Stimulated activated CD4-positive, alpha-beta T cell treated with anti-CD3 and anti-CD28 coated beads, Interleukin-15, amount 100 ng/mL, for 1 hour (primary cell): ENCODE measurements at places on chromosomes 6 and 20.

DNA sequence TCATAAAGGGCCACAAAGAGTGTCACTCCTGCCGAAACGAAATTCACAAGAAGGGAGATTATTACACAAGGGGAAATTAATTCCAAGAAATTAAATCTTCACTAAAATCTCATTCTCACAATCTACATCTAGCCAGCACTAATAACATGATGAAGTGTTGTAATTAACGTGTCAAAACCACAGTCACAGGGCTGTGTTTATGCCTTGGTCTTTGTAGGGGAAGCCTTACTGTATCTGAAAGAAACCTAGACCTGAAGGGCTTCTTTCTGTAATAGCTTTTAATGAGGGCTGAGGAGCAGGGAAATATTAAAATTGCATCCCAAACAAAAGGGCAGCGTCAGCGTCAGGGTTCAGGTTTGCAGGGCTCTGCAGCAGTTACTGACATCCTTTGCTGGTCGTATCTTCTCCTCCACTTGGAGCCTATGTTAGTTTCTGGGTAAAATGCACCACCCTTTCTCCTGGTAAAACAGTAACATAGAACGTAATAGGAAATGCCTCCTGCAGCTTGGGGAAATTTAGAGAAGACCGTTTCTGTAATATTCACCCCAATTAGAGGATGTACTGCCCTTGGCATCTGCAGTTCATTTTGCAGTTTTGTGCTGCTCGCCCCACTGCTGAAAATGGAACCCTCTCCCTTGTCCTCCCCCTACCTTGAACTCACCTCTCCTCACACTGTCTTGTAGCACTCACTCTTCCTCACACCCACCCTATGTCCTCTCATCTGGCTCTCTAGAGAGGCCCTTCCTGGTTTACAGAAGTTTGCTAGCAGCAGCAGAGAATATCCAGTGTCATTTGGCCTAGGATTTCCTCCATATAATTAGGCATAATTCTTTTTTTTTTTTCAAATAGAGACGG is 109.0 kb upstream of the TRAF3IP2 start:
- DNase-seq: no peak

GRCh38 chr20:22063753-22064152 is 358.3 kb downstream of the PAX1 start:
- no peak for DNase-seq

GRCh38 chr20:8228315-8228714 is 96.2 kb downstream of the PLCB1 start:
- no peak for DNase-seq

- DNase-seq: no peak
Measured at GRCh38 chr20:36541227-36541767, at the start of gene MYL9. Gene MYL9, plus strand, starts transcription at chr20:36541519. Its CDS starts 3,366 bp downstream, at chr20:36544885.

GRCh38 chr20:35739294-35740163 is 2.5 kb downstream of the RBM39 start:
- DNase-seq: no peak

- DNase-seq: no peak
Measured at GRCh38 chr20:50569864-50570836, 60.0 kb downstream of the PTPN1 start.

DNA sequence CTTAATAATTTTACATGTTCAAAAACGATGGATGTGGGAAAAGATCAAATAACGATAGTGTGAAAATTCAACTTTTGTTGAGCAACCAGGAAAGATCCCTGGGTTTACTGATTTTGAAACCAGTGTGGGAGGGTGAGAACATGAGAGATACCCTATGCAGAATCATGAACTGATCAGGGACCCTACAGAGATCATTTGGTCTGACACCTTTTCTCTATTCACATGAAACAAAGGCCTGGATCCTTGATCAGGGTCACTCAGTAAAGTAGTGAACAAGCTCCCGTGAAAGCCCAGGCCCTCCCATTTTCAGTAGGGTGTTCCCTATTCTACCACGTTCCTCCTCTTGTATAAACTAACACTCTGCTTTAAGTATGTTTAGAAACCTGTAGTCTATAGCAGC is 60.5 kb upstream of the DUSP22 start:
- DNase-seq: no peak

DNA sequence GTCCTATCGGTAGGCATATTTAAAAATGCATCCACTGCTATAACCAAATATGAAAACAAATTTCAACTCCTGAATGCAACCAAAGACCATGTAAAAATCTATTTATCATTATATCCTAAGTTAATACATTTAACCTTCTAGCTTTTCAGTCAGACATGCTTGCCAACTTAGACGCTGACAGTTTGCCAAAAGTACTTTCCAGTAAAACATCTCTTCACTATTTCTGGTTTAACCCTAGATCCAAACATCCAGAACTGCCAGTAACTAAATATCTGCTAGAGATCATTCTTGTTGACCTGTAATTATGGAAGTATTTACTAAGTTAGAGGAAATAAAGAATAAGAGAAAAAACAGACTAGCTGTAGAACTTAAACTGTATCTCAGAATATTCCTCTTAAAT is 210.2 kb upstream of the THEMIS start:
- DNase-seq: no peak

GRCh38 chr6:50925548-50925947 is 106.9 kb downstream of the TFAP2B start:
- DNase-seq: no peak

DNA sequence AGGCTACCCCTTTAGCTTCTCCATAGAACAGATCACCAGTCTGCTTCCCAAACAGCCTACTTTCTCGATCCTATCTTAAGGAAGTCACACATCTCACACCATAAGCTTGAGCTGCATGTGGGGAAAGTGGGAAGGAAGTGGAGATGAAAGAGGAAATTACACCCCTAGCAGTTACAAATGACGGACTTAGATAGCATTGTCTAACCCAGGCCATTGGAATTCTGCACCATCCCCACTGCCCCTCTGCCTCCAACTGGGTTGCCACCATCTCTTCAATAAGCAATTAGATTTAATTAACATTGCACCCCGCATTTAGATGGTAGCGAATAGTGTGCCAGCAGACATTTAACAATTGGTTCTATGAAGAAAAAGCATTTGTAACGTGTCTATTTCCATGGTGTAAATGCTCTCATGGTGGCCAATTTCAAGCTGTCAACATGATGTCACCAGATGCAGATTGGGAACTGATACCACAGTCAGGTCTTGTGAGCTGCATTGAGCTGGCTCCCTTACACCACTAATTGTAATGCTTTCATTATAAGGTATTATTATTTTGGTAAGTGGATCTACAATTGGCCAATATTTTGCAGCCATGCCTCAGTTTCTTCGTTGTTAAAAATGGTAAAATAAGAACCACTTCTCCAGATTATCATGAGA is 124.7 kb downstream of the CD24 start:
- DNase-seq: no peak

DNA sequence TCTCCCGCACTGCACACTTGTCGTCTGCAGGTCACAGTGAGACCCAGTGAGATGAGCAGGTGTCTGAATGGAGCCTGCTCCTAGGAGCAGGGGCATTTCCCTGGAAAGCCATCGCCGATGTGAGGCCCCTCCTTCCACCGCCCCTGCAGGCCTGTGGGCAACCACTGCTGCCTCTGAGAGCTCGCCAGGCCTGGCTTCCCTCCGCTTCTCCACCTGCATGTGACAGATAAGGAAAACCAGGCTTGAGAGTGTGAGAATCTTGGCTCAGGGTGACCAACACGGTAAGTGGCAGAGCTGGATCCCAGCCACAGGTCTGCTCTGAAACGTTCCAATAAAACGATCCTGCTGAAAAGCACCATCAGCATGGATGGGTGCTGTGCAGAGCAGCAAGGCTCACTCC is 332.8 kb downstream of the CDH4 start:
- DNase-seq: no peak

GRCh38 chr20:38126932-38127621 is 38.0 kb downstream of the TGM2 start:
- no peak for DNase-seq

GRCh38 chr6:30955367-30956042 is 14.7 kb downstream of the MUCL3 start:
- DNase-seq: peak; percentile 73

DNA sequence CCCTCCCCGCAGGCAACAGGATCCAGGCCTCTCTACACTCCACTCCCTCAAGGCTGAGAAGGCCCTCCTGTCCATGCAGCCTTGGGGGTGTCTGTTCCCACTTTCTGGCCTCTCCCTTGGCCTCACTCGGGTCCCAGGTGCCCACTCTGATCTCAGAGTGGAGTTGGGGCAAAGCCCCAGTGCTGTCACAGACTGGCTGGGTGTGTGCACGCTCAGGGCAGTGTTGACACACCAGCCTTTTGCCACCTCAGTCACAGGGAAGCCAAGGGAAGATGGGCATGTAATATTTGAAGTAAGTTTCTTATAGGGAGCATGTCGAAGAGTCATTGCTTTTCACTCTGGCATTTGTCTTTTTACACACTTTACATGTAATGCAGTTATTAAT is 44.9 kb downstream of the HLA-DRA start:
- no peak for DNase-seq

- DNase-seq: no peak
Measured at GRCh38 chr6:16523606-16524379, 237.5 kb downstream of the ATXN1 start.

DNA sequence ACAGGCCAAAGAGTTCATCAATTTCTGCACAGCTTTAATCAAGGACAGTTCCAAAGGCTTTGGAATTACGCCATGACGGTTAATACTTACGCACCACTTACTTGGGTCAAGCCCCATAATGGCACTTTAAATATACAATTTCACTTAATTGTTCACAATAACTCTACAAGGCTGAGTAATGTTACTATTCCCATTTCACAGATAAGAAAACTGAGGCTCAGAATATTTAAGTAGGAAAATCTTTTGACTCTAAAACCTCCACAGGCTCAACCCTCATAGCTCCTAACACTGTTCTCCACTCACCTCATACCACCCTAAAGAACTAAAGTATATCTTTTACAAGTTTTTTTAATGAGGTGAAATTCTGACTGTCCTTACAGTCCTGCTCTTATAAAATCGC is 91.9 kb upstream of the SAMD5 start:
- no peak for DNase-seq

DNA sequence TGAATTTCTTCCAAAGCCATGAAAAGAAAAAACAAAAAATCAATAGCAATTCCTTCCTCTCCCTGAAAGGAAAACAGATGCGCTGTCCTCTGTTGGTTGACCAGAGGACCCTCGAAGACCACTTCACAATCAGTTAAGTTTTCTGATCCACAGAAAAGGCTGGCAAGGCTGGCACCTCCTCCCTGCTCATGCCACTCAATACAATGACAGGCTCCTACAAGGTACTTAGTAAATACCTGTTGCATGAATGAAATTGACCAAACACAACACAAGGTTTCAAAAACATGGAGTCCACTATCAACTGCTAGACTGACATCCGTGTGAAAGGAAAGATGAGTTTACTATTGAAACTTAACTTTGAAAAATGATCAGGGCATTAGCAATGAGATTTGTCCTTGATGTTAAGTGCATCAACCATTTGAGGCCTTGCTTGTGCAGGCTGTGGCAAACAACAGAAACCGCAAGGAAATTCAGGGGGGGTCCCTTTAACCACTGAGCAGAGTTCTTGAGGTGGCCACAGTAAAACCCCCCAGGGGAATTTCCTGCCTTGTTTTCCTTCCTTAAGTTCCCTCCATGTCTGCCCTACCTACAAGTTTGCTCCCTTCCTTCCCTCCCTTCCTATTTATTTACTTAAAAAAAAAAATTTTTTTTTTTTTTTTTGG is 27.9 kb upstream of the RTF2 start:
- DNase-seq: no peak

DNA sequence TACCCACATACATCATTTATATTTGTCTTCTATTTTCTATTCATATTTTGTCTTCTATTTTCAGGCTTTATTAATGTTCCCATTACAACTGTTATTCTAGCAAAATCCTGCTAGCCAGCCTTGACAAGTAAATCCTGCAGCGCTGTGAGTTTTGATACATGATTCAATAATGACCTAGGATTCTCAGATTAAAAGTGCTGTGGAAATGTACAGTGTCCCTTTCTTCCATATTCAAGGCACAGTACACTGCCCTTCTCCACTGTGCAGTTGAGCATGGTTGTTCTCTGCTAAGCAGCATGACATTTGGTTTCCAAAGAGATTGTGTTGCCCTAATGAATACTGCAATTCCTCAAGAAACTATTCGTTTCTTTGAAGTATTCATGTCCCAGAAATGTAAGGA is 5.8 kb upstream of the HEY2 start:
- DNase-seq: no peak

GRCh38 chr6:24340998-24341938 is 16.6 kb downstream of the DCDC2 start:
- DNase-seq: no peak

- DNase-seq: no peak
Measured at GRCh38 chr6:147176795-147177194, 27.4 kb upstream of the STXBP5 start.

DNA sequence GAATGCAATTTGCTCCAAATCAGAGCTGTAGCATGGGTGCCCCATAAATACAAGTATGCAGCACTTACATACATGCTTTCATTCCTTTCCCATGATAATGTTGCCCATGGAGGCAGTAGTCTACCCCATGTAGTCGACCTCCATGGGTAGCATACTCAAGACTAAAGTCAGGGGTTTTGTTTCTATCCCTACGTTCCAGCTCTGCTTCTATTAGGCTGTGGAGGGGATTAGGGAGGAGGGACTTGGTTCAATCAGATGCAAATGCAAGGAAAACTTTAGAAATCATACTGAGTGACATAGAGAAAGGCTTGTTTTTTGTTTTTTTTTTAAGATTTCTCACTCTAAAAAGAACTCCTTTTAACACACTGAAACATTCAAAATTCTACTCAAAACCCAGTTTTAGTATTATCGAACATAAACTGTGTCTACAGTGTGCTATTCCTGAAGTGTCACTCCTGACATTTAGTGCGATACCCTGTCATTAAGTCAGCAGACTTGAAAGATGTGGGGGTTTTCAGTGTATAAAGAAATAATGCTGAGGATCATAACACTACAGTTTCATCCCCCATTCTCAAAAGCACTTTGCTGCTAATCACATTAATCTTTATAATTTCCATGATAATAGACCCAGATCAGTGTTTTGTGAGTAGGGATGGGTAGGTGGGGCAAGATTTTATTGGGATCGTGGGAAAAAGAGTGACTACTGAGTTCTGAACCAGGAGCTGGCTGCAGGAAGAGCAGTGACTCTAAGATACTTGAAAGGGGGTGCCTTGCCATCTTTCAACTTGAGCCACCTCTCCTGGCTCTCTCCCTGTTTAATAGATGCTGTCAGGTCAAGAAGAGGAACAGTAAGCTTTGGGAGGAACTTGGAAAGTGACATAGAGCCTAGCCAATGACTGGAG is 40.4 kb upstream of the SCML4 start:
- DNase-seq: no peak

GRCh38 chr20:59221707-59222252 is 58.2 kb downstream of the ZNF831 start:
- no peak for DNase-seq

- DNase-seq: no peak
Measured at GRCh38 chr6:163387317-163387716, 27.2 kb upstream of the QKI start.

DNA sequence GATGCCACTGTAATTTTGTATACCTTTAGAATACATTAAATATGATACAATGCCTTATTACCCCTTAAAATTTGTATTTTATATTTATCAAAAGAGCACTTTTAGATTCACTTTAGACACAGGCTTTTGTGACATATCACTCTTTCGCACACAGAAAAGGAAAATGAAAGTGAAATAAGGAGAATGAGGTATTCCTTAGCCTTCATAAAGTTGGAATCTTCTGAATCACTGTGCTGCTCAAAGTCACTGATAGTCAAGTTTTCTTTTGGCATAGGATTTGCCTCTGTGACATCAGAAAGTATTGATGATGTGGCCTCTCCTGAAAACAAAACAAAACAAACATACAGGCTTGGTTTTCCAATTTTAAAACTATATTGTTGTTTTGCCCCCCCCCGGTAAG is 1097.1 kb downstream of the KIF16B start:
- DNase-seq: no peak
